T-helper 17 cell (primary cell): ENCODE measurements at places on chromosomes 7 and 10.

- no peak for DNase-seq
These were observed 33.2 kb downstream of the DOCK4 start for GRCh38 chr7:112172870-112173567.

DNA sequence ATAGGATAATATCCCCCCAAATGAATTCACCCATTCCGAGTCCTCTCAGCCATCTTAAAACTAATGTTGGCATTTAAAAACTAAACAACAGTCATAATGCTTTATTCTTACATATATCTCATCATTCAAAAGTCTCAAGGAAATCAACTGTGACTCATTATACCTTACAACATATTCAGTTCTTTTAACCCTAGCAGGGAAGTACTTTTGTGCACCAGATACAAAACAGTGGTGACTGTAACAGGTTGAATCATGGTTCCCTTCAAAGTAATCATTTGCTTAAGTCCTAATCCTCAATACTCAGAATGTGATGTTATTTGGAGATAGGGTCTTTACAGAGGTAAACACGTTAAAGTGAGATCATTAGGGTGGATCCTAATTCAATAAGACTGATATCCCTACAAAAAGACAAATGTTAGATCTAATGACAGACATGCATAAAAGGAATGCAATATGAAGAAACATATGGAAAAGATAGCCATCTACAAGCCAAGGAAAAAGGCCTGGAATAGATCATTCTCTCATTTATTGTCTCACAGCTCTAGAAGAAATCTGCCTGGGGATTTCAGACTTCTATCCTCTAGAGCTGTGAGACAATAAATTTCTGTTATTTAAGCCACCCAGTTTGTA, 42.3 kb downstream of the RELN start:
- no peak for DNase-seq

- DNase-seq: no peak
These were observed 2.9 kb upstream of the ATP6V0E2 start for GRCh38 chr7:149870701-149871483.

DNA sequence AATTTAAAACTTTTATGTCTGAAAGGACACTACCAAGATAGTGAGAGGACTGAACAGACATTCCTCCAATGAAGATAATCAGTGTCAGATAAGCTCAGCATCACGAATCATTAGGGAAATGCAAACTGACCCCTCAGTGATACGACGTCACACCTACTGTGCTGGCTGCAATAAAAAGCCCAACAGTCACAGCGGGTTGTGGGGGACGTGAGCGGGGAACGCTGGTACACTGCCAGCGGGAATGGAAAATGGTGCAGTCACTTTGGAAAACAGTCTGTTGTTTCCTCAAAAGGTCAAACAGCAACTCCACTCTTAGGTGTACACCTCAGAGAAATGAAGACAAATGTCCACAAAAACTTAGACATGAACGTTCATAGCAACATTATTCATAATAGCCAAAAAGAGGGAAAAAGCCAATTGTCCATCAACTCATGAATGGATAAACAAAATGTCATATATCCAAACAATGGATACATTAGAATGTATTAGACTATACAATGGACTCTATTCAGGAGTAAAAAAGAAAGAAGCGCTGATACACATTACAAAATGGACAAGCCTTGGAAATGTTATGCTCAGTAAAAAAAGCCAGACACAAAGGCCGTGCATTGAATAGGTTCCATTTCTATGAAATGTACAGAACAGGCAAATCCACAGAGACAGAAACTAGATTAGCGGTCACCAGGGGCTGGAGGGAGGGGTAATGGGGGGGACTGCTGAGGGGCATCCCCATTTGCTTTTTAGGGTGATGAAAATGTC, 2.4 kb upstream of the ECHS1 start:
- no peak for DNase-seq

- no peak for DNase-seq
These were observed at the start of gene LZTS2 for GRCh38 chr10:100999742-101000126. Gene LZTS2, plus strand, starts transcription at chr10:100999808. Its CDS starts 2,731 bp downstream, at chr10:101002539.

GRCh38 chr10:58268454-58268945, 462 bp upstream of the CISD1 start:
- DNase-seq: no peak

GRCh38 chr10:47370015-47370767, 13.9 kb downstream of the ZNF488 start:
- DNase-seq: no peak

DNA sequence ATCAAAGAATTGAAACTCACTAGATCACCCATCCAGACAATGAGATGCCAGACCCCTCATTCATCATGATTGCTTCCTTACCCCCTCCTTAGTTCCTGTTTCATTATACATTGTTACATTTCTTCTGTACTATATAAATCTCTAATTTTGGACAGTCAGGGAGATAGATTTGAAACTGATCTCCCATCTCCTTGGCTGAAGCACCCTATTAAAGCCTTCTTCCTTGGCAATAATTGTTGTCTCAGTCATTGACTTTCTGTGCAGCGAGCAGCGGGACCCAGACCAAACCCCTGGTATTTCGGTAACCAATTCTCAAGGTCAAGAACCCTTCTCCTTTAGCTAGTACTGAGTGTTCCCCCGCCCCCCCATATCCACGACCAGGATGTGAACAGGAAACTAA, 100.2 kb downstream of the ABLIM1 start:
- no peak for DNase-seq

DNA sequence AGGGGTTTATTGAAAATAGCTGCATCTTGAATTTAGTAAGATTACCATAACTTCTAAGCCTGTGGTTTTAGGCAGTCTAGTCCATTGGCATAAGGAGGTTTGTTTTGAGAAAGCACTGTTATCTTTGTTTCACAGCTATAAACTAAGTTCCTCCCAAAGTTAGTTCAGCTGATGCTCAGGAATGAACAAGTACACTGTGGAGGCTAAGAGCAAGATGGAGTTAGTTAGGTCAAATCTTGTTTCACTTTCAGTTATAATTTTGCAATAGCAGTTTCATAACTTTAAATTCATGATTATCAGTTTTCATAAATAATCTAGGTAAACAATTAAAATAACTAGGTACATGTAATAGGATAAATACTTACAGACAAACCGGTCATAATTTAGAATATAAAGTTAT, 15.4 kb downstream of the SEC61G start:
- no peak for DNase-seq

GRCh38 chr7:157768198-157768597, 431.4 kb downstream of the DNAJB6 start:
- DNase-seq: no peak

- DNase-seq: no peak
These were observed 41.6 kb downstream of the BMPR1A start for GRCh38 chr10:86798025-86798424.

DNA sequence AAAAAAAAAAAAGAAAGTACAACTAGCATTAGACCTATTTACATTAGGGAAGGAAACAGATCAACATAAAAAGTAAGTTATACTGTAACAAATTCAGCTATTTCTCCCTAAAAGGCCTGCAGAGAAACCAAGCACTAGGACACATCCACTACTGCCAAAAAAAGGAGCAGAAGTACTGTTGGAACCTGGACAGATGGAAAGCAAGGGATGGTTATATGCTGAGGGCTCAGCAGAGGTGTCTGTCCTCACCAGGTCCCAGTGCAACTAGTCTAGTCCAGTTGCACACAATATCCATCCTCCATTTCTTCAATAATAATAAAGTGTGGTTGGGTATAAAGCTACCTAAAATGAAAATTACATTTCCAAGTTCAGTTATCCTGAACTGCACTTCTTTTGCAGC, 103.2 kb upstream of the IFRD1 start:
- DNase-seq: no peak

GRCh38 chr10:45437587-45438465, 63.8 kb downstream of the ALOX5 start:
- DNase-seq: no peak

DNA sequence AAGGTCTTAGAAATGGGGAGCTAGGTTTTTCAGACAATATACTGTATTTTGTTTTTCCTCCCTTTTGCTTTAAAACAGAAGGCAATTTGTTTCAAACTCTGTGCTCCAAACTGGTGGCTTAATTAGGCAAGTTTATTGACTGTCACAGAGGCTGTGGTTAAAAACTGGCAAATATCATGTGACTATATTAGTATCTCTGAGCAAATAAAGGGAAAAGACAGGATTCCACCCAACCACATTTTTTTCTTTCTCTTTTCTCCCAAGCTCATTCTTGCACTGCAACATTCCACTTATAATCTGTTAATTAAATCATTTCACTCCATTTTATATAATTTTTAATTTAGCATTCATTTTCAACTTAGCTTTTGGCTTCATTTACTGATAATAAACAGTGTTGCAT, 615.8 kb downstream of the AUTS2 start:
- no peak for DNase-seq

DNA sequence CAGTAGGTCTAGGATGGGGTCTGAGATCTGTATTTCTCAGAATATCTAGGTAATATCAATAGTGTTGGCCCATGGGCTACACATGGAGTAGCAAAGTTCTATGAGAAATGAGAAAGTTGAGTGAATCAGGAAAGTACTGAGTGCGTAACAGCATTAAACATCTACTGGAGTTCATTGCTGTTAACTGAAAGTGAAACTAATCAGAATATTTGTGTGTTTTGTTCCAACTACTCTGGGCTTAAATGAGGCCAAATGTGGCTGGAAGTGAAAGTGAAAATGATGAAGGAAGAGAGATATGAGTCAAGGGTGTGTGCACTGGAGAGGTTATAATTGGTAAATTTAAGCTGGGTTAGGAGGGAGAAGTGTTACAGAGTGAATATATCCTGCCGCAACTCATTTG, 46.5 kb downstream of the TMEM106B start:
- DNase-seq: no peak

GRCh38 chr10:49241385-49241784, 53.2 kb upstream of the TMEM273 start:
- no peak for DNase-seq

- no peak for DNase-seq
These were observed 50.9 kb downstream of the DOCK1 start for GRCh38 chr10:126955934-126956711.

DNA sequence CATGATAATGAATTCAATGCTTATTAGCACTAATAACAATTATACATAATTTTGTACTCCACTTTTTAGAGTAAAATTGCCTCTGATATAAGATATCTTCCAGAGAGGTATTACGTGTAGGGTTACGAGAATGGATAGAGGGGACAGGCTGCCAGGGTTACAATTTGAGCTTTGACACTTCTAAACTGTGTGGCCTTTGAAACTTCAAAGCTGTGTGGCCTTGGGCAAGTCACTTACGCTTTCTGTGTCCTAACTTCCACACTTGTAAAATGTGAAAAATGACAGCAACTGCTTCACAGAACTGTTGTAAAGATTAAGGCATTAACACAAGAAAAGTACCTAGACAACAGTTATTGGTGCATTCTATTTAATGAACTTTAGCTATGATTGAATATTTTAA, 259.5 kb upstream of the SLC26A5 start:
- DNase-seq: no peak

GRCh38 chr10:126278851-126279250, 109.4 kb downstream of the ADAM12 start:
- no peak for DNase-seq

- DNase-seq: no peak
These were observed 18.2 kb downstream of the WBP1L start for GRCh38 chr10:102761981-102762380.

GRCh38 chr10:114053946-114054345, 10.3 kb downstream of the ADRB1 start:
- DNase-seq: no peak

GRCh38 chr7:84195295-84196060, 889 bp upstream of the SEMA3A start:
- no peak for DNase-seq

GRCh38 chr10:75464478-75465449, 33.3 kb downstream of the LRMDA start:
- no peak for DNase-seq

DNA sequence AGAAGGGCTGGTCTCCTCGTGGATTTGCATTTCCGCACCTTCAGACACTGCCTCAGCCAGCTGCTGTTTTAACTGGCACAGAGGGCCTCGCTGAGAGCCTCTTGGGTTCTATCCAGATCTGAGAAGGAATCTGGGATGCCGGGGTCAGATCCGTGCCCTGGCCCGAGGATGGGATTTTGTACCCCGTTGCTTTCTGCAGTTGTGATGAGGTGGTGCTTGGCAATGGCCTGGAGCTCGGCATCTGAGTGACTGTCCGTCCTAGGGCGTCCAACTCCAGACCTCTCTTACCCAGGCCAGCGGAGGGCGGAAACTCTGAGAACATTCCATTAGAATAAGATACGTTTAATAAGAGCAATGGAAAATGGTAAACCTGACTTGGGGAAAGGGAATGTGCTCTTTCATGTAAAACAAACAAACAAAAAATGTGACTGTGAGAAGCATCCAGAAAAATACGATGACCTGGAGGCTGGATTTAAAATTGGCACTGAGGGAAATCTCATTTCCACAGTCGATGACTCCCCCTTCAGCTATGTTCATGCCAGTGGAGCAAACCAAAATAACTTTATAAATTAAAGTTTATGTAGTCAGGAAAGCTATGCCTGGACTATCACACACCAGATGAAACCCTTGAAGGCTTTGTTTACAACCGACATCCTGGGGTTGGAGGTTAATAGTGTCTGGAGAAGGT, 39.6 kb downstream of the GRK5 start:
- DNase-seq: no peak

DNA sequence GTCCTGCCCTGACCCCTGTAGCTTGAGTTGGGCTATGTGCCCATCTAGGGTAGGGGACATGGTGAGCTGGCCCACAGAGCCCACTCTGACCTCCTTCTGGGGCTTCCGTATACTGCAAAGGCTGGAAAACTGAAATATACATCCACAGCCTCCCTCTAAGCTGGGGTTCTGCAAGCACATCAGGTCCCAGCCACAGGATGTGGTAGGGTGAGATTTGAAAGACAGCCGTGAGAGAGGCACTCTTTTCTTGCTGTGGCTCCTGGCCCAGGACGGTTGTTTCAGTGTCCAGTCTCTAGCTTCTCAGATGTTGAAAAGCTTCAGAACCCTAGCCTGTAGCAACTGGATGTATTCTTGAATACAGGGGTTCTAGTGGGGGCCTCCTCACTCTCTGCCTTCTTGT, 60.1 kb upstream of the ADRB1 start:
- no peak for DNase-seq

DNA sequence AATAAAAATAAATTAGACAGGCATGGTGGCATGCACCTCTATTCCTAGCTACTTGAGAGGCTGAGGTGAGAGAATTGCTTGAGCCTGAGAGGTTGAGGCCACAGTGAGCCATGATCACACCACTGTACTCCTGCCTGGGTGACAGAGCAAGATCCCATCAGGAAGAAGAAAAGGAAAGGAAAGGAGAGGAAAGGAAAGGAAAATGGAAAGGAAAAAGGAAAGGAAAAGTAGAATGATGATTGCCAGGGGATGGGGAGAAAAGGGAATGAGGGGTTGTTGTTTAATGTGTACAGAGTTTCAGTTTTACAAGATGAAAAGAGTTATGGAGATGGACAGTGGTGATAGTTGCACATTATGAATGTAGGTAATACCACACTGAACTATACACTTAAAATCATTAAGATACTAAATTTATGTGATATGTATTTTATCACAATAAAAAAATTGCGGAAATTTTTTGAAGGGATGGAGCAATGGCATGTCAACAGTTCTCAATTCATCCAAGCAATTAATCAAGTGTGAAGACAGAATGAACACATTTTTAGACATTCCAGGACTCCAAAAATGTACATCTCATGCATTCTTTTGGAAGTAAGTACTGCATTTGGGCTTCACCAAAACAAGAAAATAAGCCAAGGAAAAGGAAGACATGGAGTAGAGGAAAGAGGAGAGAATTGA, 44.3 kb downstream of the IL6 start:
- DNase-seq: no peak
